D341Med (cell line): ENCODE measurements at places on chromosomes 11 and 22.

DNA sequence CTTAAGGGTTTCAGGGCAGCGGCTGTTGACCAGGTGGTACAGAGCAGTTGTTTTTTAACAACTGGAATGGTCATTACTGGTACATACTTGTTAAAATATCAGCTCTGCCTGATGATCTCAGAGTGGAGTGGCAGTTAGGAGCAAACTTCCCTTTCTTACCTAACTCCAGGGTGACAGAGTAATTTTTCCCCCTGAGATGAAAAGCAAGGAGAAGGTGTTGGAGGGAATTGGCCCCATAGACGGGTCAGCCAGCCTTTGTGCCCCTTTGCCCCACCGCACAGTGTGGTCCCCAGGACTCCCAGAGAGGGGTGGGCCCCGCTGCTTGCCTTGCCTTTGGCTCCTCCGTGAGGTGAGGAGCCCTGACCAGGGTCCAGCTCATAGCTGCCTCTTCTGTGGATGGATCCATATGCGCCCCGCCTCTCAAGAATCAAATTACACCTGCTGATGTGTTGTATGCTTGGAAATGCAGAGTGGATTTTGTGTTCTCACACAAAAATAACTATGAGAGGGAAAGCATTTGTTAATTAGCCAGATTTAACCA lies 27.0 kb upstream of the SORL1-AS1 start:
- no peak for DNase-seq

DNA sequence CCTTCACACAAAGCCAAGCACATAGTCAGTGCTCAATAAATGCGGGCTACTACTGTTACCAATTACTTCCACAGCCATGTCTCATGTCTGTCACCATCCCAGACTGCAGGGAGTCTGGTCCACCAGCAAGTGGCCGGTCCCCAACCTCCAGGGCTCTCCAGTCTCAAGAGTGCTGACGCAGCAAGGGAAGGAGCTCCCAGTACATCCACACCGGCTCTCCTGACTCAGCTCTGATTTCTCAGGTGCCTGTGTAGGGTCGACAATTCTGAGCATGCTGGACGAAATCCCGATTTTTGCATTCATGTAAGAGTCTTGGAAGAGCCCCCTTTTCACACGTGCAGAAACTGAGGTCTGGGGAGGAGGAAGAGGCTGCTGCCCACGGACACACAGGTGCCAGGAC lies 10.3 kb upstream of the NEFH start:
- DNase-seq = no peak

GRCh38 chr11:115084231-115084630 lies 405.9 kb downstream of the NXPE2 start:
- peak; percentile 81 for DNase-seq

- DNase-seq = peak; percentile 86
Measured at GRCh38 chr11:68003846-68004550, at the start of gene UNC93B1. TSS of gene UNC93B1 (minus strand) at chr11:68004097. CDS start at chr11:68004043, 54 bp downstream.

GRCh38 chr11:24056051-24056450 lies 440.8 kb upstream of the LUZP2 start:
- DNase-seq = no peak

DNA sequence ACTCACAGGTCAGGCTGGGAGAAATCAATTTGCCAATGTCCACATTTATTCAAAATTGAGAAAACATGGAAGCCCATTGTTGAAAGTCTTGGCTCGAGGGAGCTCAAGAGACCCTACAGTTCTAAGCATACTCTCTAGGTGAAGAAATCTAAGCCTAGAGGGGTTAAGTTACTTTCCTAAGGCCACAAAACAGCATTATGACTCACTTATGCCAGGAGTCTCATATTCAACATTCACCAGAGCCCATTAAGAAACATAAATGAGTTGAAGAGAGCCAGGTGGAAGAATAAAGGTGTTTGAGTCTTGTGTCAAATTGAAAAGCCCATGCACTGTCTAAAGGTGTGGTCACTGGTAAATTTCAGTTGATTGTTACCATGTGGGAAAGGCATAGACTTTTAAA lies 108.1 kb downstream of the INSC start:
- no peak for DNase-seq

- DNase-seq = no peak
Measured at GRCh38 chr11:93663021-93663420, 1.5 kb downstream of the CEP295 start.

DNA sequence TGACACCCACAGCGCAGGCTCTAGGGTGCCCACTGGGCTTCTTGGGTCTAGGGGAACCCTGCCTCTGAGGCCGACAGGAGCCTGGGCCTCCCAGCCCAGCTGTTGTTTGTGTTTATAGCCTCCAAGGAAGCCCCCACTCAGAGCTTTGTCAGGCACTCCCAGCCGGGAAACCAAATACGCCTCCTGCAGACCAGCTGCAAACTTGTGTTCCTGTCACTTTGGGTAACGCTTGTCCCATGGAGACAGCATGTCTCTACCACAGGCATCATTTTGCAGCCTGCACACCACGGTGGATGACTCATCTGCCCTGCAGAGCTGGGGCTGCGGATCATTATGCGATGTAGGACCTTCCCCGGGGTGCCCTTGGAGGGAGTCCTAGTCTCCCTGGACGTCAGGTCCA lies 40.6 kb upstream of the CRYBB3 start:
- no peak for DNase-seq

DNA sequence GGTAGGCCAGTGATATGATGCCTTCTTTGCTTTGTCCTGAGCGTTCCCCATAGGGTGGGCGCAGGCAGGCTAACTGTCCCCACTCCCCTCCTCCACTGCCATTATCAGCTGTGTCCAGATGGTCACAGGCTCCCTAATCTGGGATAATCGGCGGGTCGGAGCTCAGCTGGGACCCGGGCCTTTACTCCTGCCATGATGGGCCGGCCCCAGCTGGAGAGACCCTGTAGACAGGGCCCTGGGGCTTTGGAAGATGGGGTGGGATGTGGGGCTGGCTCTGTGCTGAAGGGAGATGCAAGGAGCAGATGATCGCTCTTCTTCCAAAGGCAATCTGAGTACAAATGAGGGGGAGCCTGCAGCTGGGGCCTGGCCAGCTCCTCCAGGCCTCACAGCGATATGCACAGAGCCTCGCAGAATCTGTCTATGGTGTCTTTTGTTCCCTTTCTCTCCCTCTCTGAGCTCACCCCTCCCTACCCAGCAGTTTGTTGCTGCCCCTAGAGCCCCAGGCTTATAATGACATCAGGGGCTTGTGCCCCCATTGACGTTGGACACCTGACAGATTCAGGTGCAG lies 11.9 kb downstream of the KLHL35 start:
- no peak for DNase-seq

- no peak for DNase-seq
Measured at GRCh38 chr11:33997584-33998251, 53.8 kb upstream of the CAPRIN1 start.

DNA sequence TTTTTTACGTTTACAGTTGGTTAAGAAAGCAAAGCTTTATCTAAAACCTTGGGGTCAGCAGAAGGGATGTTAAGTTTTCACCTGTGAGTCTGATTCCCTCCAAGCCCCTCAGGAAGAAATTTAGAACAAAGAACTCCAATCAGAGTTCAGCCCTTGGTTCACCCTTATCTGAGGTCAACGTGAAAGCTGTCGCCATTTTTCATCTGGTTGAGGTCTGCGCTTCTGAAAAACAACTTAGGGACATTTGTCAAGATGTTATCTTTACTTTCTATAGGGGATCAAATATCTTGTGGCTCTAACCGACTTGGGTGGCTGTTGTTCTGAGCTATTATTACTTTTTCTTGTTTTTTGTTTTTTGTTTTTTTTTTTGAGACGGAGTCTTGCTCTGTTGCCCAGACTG lies 30.0 kb downstream of the RGL4 start:
- no peak for DNase-seq

GRCh38 chr11:10155793-10156490 lies 138.1 kb downstream of the SBF2 start:
- peak; percentile 8 for DNase-seq

DNA sequence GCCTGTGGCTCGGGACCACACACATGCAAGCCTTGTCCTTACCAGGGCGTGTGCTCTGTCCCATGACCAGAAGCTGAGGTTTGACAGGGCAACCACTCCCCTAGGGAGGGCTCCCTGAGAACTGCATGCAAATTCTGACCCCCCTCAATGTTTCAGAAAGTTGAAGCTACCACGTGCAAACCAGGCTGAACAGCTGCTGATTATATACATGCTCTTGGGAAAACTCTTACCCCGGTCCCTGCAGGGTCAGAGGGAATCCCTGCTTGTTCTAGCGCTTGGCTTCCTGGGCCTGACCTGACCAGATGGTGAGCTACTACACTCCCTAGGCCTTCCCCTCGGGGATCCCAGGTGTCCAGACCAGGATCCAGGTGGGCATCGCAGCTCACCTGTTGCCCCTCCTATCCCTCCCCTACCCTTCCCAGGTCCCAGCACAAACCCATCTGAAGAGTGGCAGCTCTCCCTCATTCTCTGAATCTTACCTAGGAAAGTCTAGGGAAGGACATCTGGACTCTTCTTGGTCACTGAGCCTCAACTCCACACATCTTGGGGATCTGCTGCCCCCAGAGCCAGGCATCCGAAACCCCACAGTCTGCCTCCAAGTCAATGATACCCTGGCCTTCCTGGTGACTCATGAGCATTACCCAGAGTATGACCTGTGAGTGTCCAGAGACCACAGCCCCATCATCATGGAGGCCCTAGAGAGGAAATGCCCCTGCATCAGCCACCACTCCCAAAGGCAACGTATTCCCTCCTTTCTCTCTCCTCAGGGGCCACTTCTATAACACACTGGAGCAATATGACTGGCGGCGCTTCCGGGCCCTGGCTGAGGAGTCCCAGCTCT lies 61.5 kb downstream of the BTG4 start:
- DNase-seq = no peak

DNA sequence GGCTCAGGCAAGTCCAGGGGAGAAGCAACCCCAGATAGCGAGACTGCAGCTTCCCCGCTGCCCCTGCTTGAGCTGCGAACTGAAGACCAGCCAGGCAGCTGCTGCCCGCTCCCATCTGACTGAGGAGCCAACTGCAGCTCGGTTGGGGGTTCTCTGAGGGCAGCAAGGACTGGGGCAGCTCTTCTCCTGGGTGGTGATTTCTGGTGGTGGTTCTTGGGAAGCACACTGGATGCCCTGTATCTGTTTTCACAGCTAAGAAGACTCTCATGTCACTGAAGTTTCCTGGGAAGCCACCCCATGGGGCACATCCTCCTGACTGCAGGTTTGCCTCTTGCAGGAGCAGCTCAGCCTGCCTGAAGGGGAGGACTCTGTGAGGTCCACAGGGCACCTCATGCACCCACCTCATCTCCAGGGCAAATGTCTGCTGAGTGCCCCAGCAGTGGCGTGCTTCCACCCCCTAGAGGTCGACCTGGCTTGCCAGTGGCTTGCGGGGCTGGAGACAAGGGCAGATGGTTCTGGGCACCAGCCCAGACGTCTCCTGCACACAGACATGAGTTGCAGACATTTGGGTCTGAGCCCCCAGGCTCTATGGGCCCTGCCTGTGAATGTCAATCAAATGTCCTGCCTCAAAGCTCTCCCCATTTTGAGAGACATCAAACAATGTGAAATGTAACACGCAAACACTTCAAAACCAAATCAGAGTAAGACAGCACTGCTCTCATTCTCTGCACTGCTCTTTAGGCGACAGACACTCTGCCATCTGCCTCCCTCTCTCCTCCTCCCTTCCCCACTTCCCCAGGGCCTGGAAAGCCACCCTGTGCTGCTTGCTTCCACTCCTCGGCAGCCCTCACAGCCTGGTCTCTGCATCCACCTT lies 800.9 kb downstream of the BRD1 start:
- no peak for DNase-seq

GRCh38 chr22:44585559-44586350 lies 87.7 kb upstream of the RTL6 start:
- DNase-seq = no peak

DNA sequence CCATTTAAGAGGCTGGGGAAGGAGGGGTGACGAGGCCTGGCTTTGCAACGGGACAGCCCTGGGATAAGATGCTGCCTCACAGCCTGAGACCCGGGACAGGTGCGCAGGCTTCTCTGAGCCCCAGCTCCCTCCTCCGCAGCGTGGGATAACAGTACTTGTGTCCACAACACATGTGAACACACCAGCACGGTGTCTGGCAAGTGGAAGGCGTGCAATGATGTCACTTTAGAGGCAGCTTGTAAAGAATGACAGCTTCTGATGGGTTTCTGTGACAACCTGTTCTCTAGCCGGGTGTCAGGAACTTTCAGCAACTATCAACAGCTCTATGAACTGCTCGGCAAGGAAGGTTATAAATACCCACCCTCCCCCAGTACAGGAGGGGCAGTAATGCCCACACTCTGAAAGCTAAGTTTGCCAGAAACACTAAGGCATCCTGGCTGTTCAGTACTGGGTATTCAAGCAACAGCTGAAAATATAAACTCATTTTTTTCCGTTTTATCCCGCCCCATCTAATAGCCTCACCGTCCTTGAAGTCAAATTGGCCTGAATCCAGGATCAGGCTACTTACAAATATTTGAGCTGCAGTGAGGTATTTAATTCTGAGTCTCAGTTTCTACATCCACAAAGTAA lies 59.7 kb downstream of the MYH9 start:
- DNase-seq = no peak

DNA sequence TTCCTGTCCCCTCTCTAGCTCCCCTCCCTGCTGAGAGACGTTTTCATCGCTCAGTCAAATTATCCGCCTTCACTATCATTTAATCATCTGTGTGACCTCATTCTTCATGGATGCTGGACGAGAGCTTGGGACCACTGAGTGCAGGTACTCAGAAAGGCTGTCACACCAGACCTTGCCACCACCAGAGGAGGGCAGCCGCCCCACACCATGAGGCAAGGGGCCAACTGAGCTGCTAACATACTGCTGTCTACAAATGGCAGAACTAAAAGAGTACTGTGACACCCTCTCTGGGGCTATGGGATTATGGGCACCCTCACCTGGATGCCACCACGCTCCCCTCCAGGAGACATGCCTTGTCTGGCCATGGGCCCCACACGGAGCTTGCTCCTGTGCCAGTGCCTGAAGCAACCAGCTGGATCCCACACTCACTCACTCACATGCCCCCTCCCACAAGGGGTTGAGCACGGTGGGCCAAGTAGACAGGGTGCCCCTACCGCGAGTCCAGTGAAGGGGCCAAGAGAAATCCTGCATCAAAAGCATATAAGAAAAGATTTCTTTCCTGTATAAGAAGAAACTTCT lies 670.0 kb upstream of the CCDC90B start:
- DNase-seq = no peak

- no peak for DNase-seq
Measured at GRCh38 chr11:60910281-60910687, 3.7 kb upstream of the TMEM109 start.

- no peak for DNase-seq
Measured at GRCh38 chr22:49426098-49426497, 401.6 kb downstream of the BRD1 start.

- DNase-seq = no peak
Measured at GRCh38 chr22:19786959-19787848, 26.6 kb downstream of the TBX1 start.
